NCI-H1105 (cell line): ENCODE measurements at places on chromosomes 6 and 20.
A peak's percentile ranks its signal among the peaks of the same experiment; 100 is the strongest.

GRCh38 chr6:146090474-146090873, 61.6 kb downstream of the GRM1 start:
- DNase-seq = no peak

GRCh38 chr6:26025047-26025893, 62.0 kb upstream of the HFE start:
- no peak for DNase-seq

GRCh38 chr6:80340280-80340679, 233.8 kb downstream of the BCKDHB start:
- no peak for DNase-seq

DNA sequence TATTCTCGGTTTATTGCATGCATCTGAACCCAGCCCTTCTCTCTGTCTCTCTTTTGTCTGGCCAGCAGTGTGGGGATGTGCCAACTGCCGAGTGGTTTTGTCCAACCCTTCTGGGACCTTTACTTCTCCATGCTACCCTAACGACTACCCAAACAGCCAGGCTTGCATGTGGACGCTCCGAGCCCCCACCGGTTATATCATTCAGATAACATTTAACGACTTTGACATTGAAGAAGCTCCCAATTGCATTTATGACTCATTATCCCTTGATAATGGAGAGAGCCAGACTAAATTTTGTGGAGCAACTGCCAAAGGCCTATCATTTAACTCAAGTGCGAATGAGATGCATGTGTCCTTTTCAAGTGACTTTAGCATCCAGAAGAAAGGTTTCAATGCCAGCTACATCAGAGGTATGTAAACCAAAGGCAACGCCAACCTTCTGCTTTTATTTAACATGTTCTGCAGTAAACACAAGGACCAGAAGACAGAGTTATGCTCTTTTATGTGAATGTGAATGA, 65.8 kb downstream of the ADGRG6 start:
- DNase-seq = no peak

GRCh38 chr6:4884646-4885340, 108.6 kb downstream of the CDYL start:
- DNase-seq = no peak

- peak; percentile 63 for DNase-seq
Measured at GRCh38 chr6:49531774-49532569, 18.5 kb upstream of the C6orf141 start.

GRCh38 chr6:44224965-44225305, 1.5 kb downstream of the SLC29A1 start:
- DNase-seq = no peak

- DNase-seq = peak; percentile 73
Measured at GRCh38 chr6:56259234-56260077, 12.1 kb upstream of the COL21A1 start.
